ENCODE measurements at places on chromosomes 6 and 20.

DNA sequence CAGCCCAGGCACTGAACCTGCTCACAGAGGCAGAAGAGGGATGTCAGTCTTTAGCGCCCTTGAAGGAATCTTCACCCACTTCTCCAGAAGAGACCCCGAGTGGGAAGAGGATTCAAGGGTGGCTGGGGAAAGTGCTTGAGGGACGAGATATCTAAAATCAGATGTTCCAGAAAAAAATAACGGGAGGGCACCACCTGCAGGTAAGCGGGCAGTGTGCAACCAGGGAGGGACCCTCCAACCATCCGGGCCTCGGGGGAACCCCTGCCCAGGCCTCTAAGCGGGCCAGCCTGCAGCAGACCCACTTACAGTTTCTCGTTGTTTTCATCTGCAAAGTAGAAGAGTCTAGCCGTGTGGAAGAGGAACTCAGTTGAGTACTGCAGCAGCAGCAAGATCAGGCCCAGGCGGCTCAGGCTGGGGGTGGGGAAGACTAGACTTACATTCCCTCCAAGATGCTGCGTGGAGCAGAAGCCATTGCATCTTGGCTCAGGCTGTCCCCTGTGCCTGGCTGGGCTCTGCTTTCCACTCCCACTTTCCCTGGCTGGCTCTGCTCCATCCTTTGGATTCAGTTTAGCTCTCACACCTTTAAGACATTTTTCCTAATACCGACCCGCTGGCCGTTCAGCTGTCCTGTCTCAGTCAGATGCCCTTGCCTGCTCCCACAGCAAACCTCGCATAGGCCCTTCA lies 71.0 kb downstream of the TRAM2 start:
- no peak for DNase-seq

DNA sequence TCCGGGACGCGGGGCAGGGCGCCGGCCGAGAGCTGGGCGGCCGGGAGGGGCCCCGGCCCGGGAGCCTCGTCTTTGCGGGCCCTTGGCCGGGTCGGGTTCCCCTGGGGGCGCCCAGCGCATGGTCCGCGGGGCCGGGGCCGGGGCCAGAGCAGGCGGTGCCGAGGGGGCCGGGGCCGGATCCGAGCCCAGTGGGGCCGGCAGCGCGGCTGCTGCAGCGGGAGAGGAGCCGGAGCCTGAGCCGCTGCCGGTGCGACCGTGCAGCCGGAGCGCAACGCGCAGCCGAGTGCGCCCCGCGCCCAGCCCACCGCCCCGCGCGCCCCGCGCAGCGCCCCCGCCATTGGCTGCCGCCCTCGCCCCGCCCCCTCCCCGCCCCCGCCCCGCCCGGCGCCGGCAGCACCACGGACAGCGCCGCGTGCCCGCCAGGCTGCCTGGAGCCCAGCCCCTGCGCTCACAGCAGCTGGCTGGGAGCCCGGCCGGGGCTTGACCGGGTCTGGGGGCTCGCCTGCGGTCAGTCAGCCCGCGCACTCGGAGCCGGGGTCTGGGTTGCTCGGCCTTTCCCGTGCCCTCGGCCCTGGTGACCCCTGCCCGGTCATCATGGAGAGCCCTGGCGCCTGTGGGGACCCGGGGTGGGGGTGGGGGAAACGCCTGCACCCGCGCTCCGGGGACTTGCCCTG lies at the start of gene HRH3:
Gene HRH3 (minus strand): TSS at position 287 of the 674 bp plus-strand sequence. CDS start 308 bp downstream, outside the sequence.
- DNase-seq, result peak; percentile 47

DNA sequence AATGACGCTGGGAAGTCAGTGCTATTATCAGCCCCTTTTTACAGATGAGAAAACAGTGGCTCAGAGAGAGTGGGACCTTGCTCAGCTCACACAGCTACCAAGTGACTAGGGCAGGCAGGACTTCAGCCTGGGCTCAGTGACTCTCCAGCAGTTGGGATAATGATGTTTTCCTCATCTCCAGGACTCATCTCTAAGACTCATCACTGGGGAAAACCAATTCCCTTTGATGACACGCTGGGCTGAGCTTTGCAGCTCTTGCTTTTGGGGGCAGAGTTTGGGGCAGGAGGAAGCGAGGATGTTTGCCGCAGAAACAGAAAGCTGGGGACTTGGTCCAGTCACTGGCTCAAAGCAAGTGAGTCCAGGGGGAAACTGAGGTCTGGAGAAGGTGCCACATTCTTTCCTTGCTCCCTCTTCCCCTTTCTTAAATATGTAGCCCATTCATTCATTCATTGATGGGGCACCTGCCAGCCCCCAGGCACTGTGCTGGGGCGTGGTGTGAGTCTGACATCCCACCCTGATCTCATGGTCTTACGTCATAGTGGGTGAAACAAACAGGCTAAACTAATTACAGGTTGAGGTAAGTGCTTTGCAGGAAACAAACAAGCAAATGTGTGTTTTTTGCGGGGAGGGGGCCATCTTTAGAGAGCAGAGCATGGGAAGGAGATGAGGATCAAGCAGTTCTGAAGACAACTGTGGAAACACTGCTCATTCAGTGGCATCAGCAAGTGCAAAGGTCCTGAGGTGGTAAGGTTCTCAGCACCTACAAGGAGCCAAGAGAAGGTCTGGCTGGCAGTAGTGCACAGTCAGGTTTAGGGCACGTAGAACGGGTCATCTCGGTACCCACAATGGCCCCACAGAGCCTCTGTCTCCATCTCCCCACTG lies 74.4 kb upstream of the PMEPA1 start:
- DNase-seq, result no peak

GRCh38 chr6:168533414-168533813 lies 92.4 kb downstream of the SMOC2 start:
- no peak for DNase-seq

DNA sequence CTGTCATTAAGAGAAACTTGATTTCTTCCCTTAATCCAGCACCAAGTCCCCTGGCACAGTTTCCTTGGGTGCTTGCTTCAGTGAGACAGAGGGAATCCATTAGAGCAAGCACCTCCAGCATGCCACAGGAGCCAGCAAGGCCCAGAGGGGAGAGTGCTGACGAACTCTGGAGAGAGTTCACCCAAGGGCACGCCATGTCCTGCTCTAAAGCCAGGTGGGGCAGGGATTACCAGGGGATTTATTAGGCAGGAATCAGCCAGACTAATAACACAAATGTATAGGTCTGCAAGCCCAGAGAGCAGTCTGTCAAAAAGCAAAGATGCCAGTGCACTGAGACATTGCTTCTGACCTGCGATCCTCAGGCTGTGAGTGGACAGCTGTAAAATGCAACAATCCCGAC lies 155.4 kb upstream of the SYNDIG1 start:
- no peak for DNase-seq

GRCh38 chr20:3865152-3865886 lies 18.7 kb downstream of the MAVS start:
- DNase-seq, result no peak

- DNase-seq, result no peak
Measured at GRCh38 chr20:3630429-3630828, 32.8 kb downstream of the GFRA4 start.

DNA sequence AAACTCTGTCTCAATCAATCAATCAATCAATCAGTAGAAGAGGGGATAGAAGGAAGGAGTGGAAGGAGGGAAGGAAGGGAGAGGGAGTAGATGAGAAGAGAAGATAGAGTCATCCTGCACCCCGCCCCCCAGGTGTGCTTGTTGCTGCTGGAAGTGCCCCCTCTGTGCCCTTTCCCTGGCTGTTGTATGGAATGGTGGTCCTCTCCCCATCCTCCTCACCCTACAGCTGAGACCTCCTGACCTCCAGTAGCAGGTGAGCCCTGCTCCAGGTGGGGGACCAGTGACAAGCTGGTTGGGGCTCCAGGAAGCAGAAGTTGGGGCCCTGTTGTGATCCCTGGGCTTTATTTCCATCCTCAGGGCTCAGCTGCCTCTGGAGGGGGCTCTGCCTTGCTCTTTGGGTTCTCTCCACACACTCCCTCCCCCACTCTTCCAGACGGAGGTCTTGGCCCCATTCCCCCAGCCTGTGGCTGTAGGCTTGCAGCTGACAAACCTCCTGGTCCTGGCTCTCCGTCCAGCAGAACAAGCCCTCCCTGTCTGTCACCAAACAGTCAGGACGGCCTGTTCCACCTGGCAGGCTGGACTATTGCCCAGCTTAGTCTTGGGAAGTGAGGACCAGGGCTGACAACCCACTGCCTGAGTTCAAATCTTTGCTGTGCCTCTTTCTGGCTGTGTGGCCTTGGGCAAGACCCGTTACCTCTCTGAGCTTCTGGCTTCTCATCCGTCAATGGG lies 26.0 kb upstream of the SCRT2 start:
- DNase-seq, result no peak

GRCh38 chr6:3835785-3836184 lies 13.4 kb upstream of the FAM50B start:
- DNase-seq, result no peak

- no peak for DNase-seq
Measured at GRCh38 chr6:123587838-123588545, 48.8 kb downstream of the TRDN start.
